ENCODE measurements at places on chromosomes 3 and 15. TPM values are rescaled to one million over a fixed set of nuclear protein-coding genes. Genes with fewer than 3 reads are reported as not detected.

DNA sequence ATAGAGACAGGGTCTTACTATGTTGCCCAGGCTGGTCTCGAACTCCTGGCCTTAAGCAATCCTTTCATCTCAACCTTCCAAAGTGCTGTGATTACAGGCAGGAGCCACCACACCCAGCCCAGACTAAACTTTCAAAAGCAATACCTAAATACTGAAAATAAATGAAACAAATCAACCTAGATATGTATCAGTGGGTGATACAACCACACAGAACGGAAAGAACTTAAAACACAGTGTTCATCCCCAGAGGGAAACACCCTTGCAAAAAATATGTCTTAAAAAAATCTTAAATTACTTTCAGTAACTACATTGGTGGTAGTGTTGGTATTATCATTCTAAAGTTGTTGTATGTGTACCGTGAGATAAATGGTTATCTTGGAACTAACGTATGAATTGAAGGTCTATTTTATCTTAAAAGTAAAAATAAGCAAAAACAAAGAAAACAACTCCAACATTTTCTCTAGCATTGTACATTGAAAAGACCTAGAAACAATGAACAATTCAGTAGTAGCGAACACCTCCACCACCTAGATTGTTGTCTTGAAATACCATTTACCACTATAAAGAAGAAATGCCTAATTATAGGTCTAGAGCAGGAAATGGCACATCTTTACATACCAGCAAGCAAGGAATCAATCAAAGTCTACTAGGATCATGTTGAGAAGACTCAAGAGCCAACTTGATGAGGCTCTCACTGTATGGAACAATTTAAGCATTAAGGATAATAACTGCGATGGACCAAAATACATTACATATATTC is 24.7 kb downstream of the SLTM start:
- no peak for DNase-seq

DNA sequence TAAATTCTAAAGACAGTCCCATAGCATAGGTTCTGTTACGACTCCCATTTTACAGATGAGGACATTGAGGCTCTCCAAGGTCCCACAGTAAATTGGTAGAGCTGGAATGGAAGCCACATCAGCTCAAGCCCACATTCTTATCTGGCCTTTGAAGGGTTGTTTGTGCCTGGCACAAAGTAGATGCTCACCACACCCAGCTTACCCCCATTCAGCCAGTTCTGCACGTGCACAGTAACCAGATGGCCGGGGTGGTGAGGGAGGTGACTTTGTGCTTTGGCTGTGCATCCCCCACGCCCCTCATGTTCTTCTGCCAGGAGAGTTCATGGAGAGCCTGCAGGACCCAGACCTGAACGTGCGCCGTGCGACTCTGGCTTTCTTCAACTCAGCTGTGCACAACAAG is 16.2 kb downstream of the RPL32 start:
- no peak for DNase-seq

- DNase-seq: peak; percentile 27
Observed at GRCh38 chr3:13073326-13074005, at the start of gene IQSEC1. IQSEC1 (minus strand) TSS chr3:13073429; CDS start chr3:13073014, 415 bp downstream.

DNA sequence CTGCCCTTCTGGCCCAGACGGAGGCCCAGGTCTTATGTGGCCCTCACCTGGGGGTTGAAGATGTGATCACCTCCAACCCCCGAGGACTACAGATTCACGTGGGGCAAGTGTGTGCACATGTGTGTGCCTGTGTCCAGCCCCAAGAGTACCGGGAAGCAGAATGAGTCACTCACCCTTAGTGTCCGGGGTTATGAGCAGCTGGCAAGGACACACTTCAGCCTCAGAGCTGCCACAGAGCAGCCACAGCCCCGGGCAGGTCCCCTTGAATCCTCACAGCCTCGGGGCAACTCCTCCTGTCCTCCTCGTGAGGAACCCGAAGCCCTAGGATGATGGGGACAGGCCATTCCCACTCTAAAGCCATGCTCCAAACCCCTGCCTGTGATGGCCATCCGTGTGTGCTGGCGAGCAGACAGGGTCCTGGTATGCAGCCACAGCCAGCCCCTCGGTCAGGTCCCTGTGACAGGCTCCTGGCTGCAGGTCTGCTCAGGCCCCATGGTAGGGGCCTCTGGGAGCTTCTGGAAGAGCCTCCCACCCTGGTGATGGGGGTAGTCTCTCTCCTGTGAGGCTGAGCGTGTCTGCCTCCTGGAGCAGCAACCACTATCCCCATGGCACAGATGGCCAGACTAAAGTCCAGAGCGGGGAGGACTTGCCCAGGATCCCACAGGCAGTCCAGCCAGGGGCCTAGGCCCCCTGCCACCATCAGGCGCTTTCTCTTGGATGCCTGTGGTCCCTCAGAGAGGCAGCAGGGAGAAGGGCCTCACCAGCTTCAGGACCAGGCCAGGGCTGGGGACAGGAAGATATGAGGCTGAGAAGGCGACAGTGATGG is 852 bp downstream of the STAB1 start:
- no peak for DNase-seq

DNA sequence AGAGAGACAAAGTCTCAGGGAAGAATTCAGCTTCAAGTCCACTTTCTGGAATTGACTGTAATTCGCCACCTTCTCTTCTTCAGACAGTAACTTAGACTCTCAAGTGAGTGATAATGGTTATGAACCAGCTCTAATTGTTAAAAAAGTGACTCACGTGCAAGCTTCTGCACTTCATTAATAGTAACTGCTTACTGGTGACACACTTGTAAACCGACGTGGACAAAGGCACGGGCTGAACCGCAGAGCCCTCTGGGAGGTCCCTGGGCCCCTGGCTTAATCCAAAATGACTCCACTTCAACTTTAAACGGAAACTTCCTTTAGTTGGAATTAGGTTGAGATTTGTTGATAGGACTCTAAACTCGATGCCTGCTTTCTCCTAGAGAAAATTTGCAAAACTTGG is 17.0 kb downstream of the MUC4 start:
- no peak for DNase-seq

GRCh38 chr15:50241684-50242450 is 23.7 kb downstream of the HDC start:
- DNase-seq: no peak

GRCh38 chr15:26521691-26522198 is 251.1 kb downstream of the GABRB3 start:
- DNase-seq: no peak

DNA sequence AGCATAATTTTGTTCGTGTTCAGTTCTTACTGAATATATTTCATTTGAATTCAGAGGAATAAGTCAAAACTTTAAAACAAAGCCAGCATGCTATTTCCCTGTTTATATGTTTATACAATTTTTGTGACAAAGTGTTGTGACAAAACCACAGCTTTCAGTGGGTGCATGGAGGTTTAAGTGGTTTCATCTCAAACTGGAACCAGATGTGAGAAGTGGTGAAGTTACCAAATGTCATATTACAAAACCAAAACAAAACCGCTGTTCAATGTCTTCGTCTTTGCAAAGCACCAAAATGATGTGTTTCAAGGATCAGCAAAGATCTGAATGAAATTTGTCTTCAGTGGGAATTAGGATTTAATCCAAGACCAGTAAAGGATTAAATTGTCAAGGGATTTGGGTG is 59.3 kb upstream of the OSTN start:
- DNase-seq: no peak

DNA sequence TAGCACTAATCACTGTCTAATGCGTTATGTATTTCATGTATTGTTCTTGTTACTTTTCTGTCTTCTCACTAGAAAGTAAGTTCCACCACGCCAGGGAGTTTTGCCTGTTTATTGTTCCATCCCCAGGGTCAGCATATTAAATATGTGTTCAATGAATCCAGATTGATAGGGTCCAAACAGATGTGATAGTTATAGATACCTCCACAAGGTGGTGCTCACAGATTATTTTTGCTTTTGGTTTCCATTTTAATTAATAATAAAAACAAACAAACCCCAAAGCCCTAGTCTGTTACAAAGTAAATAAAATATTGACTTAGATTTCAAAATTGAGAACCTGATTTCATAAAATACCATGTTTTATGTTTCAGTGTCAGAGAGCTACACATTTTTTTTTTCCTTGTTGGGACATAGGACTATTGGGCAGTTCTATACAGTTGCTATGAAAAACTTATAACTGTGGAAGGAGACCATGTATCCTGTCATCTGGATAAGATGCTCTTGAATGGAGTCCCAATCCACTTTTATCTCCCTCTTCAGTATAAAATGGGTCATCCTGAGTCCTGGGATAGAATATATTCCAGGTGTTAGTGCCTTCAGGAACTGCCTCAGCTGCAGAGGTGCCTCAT is 12.4 kb downstream of the OTOL1 start:
- no peak for DNase-seq

DNA sequence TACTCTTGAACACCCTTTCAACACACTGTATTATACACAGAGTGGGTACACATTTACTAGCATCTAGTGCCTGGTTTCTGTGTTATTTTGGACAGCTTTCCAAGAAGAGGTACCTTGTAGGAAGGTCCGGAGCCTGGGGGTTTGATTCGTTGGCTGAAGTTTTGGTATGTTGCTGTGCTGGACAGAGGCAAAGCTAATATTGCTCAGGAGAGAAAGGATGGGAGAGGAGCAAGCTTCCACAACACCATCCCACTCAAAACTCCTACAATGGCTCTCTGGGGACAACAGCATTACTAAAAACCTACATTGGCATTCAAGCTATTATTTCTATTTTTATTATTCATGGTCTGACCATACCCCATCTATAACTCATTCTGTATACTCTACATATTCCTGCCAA is 1.1 kb upstream of the LYSMD2 start:
- DNase-seq: no peak

LTF gene
- 3.2 TPM for polyA plus RNA-seq

CSPG5 gene
- 0.76 TPM for polyA plus RNA-seq

SNX22 gene
- polyA plus RNA-seq: 0.82 TPM

NECTIN3 gene
- 48.2 TPM for polyA plus RNA-seq

MOBP gene
- 0.04 TPM for polyA plus RNA-seq

GTPBP8 gene
- polyA plus RNA-seq: 26.8 TPM

PDCD6IP gene
- 162 TPM for polyA plus RNA-seq

ACTRT3 gene
- polyA plus RNA-seq: 4.2 TPM

ZBBX gene
- 3.6 TPM for polyA plus RNA-seq

All from right renal pelvis (tissue), 4 donors.